Ureter (tissue), 1 donor: ENCODE measurements at places on chromosomes 1 and 21. TPM values are rescaled to one million over a fixed set of nuclear protein-coding genes. Genes with fewer than 3 reads are reported as not detected.

The FMO1 gene
- total RNA-seq, result 0.18 TPM

The FGR gene
- 17.2 TPM for total RNA-seq

GRCh38 chr1:47932743-47933142, 64.4 kb downstream of the TRABD2B start:
- DNase-seq, result no peak

The TMEM39B gene
- 21.9 TPM for total RNA-seq

The SELP gene
- total RNA-seq, result 24.0 TPM

The KIRREL1 gene
- total RNA-seq, result 19.7 TPM

The PADI2 gene
- total RNA-seq, result 1.8 TPM
